ENCODE measurements at places on chromosomes 5 and 9. TPM values are rescaled to one million over a fixed set of nuclear protein-coding genes. Genes with fewer than 3 reads are reported as not detected.

Gene TMEFF1
- 1.8 TPM for total RNA-seq

Gene FBP2
- not detected for total RNA-seq

Gene TUSC1
- total RNA-seq: 7.1 TPM

Gene SUSD1
- 11.5 TPM for total RNA-seq

Gene DRD1
- total RNA-seq: 0.48 TPM

Gene IL31RA
- total RNA-seq: 1.3 TPM

Gene SPINK7
- total RNA-seq: not detected

All from A549 treated with CORT108297 at 1 μM for 4 hours (cell line).